ENCODE measurements at places on chromosomes 6 and 20. TPM values are rescaled to one million over a fixed set of nuclear protein-coding genes. Genes with fewer than 3 reads are reported as not detected.

Gene DCDC2
- 6.6 TPM for total RNA-seq

Gene AKAP12
- total RNA-seq, result 2.1 TPM

Gene CTCFL
- not detected for total RNA-seq

Gene ARMC12
- 1.0 TPM for total RNA-seq

Gene TPX2
- total RNA-seq, result 2.6 TPM

Data from nasal cavity respiratory epithelium epithelial cell of viscerocranial mucosa (primary cell).